ENCODE measurements at places on chromosomes 6 and 20. TPM values are rescaled to one million over a fixed set of nuclear protein-coding genes. Genes with fewer than 3 reads are reported as not detected.

The ZBTB2 gene
- total RNA-seq: 8.3 TPM

The CD24 gene
- 0.26 TPM for total RNA-seq

The FRMD1 gene
- not detected for total RNA-seq

The OR2J2 gene
- total RNA-seq: not detected

The CTCFL gene
- not detected for total RNA-seq

The TRIM15 gene
- total RNA-seq: not detected

The RSPH3 gene
- 3.8 TPM for total RNA-seq

The LY6G6C gene
- total RNA-seq: not detected

The GSTA3 gene
- total RNA-seq: 0.19 TPM

The SLPI gene
- not detected for total RNA-seq

The PROKR2 gene
- not detected for total RNA-seq

The SLC35A1 gene
- total RNA-seq: 18.4 TPM

The APCDD1L gene
- 2.4 TPM for total RNA-seq

The CPXM1 gene
- total RNA-seq: under 0.01 TPM

The ENPP1 gene
- total RNA-seq: 1.9 TPM

The MLN gene
- not detected for total RNA-seq

The ARFGEF3 gene
- 0.25 TPM for total RNA-seq

The CST9 gene
- not detected for total RNA-seq

The LAMA4 gene
- 568 TPM for total RNA-seq

The PSORS1C1 gene
- 0.92 TPM for total RNA-seq

The SEMG1 gene
- total RNA-seq: not detected

The SMPD2 gene
- total RNA-seq: 14.3 TPM

The MUCL3 gene
- total RNA-seq: not detected

The DTNBP1 gene
- 6.6 TPM for total RNA-seq

The COL9A1 gene
- not detected for total RNA-seq

The TMEM30A gene
- total RNA-seq: 178 TPM

The RAB32 gene
- total RNA-seq: 72.8 TPM

The FUCA2 gene
- total RNA-seq: 66.8 TPM

The GJA1 gene
- total RNA-seq: 642 TPM

The NFATC2 gene
- total RNA-seq: 0.26 TPM

The NOTCH4 gene
- total RNA-seq: 2.2 TPM

The DYNLT2 gene
- total RNA-seq: 1.1 TPM

The HNF4A gene
- not detected for total RNA-seq

The EPPIN gene
- not detected for total RNA-seq

The MATN4 gene
- total RNA-seq: not detected

The TBC1D7 gene
- 17.6 TPM for total RNA-seq

The NRSN1 gene
- not detected for total RNA-seq

The BCAS1 gene
- total RNA-seq: not detected

The MTG2 gene
- total RNA-seq: 19.3 TPM

The CDKN1A gene
- total RNA-seq: 162 TPM

The CABLES2 gene
- 0.66 TPM for total RNA-seq

The HAO1 gene
- total RNA-seq: not detected

The GHRH gene
- total RNA-seq: not detected

The CBLN4 gene
- total RNA-seq: not detected

All from aortic smooth muscle cell (primary cell).